ENCODE measurements at places on chromosomes 6 and 20.

- DNase-seq, result no peak
Measured at GRCh38 chr6:158825951-158826306, 6.8 kb upstream of the EZR start.

- no peak for DNase-seq
Measured at GRCh38 chr6:99232056-99232455, 117.4 kb downstream of the FAXC start.

- DNase-seq, result no peak
Measured at GRCh38 chr20:51650685-51651134, 108.2 kb upstream of the NFATC2 start.

GRCh38 chr20:13825465-13825864 lies 40.6 kb downstream of the NDUFAF5 start:
- DNase-seq, result no peak

GRCh38 chr6:140018588-140018987 lies 644.1 kb upstream of the CITED2 start:
- DNase-seq, result no peak

DNA sequence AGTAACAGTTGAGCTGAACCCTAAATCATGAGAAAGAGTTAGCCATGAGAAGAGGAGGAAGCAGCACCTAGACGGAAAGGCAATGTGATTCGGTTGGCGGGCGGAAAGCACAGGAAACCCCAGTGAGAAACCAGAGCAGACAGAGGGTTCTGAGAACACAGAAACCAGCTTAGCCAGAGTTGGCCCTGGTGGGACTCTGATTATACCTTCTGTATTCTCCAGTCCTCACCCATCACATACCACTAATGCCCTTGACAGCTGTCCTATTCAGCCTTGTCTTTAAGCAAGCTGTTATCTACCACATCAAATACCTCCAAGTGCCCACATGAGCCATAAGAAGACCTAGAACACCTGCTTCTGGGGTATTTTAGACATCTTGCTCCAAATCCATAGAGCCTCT lies 58.9 kb upstream of the LRRC1 start:
- DNase-seq, result no peak

DNA sequence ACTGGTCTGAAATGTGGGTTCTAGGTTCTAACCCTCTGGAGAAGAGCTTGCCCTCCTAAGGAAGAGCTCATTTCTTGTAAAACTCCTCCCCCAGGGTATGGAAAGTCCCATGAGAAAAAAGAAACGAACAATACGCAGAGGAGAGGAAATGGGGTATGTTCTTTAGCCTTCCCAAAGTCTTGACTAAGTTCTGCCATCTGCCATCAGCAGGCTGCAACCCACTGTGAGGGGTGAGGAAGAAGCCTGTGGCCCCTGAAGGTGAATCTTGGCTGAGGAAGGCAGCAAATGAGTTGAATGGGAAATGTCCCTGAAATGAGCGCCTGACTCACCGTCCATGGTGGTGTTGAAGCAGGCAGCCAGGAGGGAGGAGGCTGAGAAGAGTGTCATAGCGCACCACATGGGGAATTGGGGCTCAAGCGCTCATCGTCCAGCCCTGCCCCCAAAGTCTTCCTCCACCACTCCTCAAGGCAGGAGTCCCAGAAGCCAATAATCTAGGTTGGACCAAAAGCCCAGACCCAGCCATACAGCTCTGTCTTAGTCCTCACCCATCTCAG lies 10.4 kb upstream of the MATN4 start:
- no peak for DNase-seq

DNA sequence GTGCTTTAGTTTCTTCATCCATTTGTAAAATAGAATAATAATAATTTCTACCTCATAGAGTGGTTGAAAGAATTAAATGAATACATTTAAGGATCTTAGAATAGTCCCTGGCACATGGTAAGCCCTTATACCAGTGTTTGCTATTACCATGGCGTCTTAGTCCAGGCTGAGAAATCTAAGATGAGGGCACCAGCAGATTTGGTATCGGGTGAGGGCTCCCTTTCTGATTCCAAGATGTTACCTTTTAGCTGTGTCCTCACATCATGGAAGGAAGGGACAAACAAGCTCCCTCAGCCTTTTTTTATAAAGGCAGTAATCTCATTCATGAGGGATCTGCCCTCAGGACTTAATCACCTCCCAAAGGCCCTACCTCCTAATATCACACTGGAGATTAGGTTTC lies 123.9 kb upstream of the FOXO3 start:
- DNase-seq, result no peak

GRCh38 chr6:165835410-165835851 lies 172.4 kb upstream of the PDE10A start:
- no peak for DNase-seq

DNA sequence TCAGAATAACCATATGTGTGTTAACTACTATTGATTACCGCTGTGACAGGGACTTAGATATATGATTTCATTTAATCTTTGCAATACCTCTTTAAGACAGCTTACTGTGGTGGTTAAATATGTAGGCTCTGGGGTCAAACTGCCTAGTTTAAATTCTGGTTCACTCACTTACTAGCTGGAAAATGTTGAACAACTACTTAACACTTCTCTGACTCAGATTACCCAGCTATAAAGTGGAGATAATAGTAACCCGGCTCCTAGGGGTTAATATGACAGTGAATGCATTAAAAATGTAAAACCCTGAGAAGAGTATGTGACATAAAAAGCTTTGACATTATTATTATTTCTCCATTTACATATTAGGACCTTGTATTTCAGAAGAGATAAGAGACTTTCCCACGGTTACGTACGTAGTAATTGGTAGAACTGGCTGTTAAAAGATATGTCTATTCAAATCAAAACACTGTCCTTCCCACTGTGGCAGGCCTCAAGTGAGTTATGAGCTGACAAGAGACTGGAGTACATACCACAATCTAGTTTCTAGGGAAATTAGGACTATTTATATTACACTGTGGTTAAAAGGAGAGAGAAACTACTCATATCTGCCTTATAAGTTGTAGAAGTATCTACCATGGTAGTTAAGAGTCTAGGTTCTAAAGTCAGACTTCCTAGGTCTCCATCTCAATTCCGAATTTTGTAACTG lies 4.4 kb upstream of the PLCB1 start:
- no peak for DNase-seq

All from NCI-H1048 (cell line).